ENCODE measurements at places on chromosomes 3 and 15.

GRCh38 chr3:72487078-72487765, 361.0 kb downstream of the SHQ1 start:
- peak; percentile 49 for DNase-seq

DNA sequence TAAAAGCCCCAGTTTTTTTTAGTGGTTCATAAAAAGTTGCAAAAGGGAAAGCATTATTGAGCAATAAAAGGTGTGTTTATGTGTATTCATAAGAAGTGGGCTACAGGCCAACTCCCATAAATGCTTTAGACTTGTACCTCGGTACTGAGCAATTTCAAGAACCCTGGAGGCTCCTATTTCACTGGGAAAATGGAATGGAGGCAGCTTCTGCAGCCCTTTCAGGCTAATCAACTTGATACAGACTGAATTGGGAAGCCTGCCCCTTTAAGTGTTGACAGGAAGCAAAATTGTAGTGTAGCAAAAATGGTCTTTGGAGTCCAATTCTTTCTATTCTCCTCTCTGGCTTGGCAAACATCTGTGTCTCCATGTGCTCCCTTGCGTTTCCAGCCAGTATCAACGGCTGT, 118.8 kb downstream of the ECT2 start:
- DNase-seq: no peak

- no peak for DNase-seq
Measured at GRCh38 chr15:32690941-32691688, 26.7 kb upstream of the GREM1 start.

GRCh38 chr3:117818592-117818991, 1109.0 kb downstream of the TUSC7 start:
- DNase-seq: no peak

DNA sequence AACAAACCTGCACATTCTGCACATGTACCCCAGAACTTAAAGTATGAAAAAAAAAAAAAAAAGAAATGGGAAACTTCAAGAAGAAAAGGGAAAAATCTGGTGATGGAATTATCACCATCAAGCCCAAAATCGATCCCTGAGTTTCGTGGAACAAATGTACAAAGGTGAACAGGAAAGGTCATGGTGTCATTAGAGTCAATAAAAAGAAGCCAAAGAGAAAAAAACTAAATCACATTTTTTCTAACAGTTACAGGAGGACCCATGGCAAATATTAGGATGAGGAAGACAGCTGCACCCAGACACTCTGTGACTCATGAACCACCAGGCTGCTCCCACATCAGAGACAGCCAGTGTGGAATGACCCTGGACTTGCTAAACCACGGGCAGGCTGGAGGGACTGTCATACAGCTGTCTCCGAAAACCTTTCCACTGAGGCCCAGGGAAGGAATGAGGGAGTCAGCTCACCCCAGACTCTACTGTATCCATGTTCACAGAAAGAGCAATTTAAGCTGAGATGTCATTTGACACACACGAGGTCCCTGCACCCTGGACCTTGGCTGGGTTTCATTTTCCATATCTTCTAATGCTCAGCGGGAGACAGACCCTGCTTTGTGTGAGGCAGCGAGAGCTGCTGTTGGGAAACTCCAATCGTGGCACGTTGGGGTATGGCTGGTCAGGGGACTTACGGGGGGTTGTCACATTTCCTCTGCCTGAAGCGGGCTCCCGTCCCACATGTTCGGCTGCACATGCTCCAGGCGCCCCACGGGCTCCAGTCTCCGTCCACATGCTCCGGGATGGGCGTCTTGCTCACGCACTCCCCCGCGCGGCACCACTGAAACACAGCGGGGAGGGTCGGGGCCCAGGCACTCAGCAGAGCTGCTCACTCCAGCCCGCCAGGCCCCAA, 210.2 kb downstream of the ADAMTS17 start:
- DNase-seq: peak; percentile 41

- DNase-seq: no peak
Measured at GRCh38 chr3:30858894-30859389, 35.5 kb downstream of the GADL1 start.

DNA sequence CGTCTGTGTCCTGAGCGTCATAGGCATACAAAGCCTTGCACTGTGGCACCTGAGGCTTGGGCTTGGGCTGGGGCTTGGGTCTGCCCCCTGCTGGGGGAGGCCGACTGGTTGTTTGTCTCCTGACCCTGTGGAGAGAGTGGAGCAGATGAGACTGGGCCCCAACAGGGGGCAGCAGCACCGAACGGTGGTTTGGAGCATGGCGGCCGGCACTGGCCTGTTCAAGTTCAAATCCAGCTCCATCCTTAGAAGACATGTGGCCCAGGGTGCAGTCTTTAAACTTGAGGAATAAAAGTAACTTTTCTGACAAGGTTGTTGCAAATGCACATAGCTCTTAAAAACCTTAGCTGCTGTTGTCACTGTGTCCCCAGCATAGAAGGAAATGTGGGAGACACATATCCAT, 33.3 kb downstream of the CCNB2 start:
- peak; percentile 46 for DNase-seq

DNA sequence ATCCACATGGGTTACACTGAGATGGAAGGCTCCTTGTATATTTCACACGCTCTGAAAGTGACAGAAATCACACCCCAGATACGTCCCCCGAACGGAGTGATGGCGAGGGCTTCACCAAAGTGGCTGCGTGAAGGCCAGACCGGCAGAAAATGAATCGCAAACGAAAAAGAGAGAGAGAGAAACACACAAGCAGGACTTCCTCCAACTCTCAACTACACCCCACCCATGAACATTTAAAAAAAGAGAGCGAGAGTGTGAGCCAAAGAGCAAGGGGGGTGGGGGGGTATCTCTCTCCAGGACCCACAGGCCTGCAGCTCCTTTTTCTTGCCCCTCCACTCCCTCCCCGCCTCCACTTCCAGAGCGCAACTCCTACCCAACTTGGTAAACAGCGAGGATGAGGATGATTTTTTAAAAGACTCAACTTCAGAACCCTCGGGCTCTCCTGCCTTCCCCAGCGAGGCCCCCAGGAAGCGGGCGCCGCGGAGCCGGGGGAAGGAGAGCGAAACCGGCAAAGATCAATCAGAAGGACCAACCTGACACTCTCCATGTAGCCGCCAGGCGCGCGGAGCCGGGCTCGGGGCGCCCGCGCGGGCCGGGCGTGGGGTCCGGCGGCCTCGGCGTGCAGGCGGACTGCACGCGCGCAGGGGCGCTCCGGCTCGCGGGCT, 519.1 kb downstream of the FOXP1 start:
- DNase-seq: no peak

DNA sequence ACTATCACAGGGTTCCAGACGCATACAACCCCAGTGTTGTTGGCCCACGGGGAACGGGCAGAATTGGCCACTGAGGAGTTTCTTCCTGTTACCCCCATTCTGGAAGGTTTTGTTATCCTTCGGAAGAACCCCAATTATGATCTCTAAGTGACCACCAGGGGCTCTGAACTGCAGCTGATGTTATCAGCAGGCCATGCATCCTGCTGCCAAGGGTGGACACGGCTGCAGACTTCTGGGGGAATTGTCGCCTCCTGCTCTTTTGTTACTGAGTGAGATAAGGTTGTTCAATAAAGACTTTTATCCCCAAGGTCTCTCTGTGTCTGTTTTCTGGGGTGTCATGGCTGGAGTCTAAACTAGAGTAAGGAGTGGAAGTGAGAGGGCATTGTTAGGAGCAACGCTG, 5.7 kb upstream of the EIF4G1 start:
- no peak for DNase-seq

- DNase-seq: no peak
Measured at GRCh38 chr3:134827213-134827612, 32.2 kb downstream of the EPHB1 start.

GRCh38 chr15:70337277-70338186, 239.8 kb upstream of the TLE3 start:
- DNase-seq: no peak

GRCh38 chr3:132265028-132265427, 52.2 kb upstream of the ACP3 start:
- no peak for DNase-seq

GRCh38 chr15:66953523-66954229, 111.7 kb upstream of the SMAD3 start:
- no peak for DNase-seq

DNA sequence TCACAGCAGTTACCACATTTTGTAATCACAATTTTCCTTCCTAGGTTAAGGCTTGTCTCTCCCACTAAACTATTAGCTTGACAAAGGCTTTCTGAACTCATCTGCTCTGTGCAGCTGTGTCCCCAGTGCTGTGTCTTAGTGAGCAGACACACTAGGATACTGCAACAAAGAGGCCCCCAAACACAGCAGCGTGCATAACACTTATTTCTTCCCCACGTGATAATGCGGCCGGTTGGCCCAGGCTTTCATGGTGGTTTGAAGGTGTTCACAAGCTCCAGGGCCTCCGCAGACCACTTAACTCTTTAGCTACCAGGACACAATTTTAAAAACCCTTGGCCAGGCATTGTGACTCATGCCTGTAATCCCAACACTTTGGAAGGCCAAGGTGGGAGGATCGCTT, 2.2 kb upstream of the HDAC11 start:
- no peak for DNase-seq

DNA sequence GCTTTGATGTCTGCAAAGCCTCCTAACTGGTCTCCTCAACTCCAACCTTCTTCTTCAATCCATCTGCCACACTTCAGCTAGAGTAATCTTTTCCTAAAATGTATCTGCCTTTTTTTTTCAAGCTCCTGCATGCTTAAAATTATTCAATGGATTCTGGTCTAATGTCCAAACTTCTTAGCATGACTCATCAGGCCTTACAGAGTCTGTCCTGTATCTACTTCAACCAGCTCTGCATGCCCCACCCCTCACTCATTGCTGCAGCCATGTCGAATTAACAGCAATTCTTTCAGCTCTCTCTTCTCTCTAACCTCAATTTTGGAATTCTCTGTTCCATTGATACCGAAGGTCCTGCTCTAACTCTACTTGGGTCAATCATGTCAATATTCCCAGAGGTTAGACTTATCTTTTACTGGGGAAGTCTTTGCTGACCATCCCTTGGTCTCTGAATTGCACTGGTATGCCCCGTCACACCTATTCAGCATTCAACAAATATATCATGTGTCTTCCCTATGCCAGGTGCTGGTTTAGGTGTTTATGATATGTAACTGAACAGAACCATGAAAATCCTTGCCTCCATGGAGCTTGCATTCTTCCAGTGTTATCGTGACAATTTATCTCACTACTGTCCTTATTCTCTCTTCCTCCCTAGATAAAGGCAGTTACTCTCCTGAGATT, 88.5 kb upstream of the NANOGP8 start:
- DNase-seq: no peak

DNA sequence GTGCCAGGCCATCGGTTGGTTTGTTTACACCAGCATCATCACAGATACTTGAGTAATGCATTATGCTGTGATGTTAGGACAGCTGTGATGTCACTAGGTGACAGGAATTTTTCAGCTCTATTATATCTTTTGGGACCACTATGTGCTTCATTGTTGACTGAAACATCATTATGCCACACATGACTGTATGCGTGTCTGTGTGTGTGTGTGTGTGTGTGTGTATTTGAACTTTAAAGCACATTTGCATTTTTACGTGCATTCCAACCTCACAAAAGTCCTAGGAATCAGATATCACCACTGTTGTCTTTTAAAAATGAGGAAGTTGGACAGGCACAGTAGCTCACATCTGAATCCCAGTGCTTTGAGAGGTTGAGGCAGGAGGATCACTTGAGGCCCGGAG, 223.0 kb downstream of the TBL1XR1 start:
- no peak for DNase-seq

DNA sequence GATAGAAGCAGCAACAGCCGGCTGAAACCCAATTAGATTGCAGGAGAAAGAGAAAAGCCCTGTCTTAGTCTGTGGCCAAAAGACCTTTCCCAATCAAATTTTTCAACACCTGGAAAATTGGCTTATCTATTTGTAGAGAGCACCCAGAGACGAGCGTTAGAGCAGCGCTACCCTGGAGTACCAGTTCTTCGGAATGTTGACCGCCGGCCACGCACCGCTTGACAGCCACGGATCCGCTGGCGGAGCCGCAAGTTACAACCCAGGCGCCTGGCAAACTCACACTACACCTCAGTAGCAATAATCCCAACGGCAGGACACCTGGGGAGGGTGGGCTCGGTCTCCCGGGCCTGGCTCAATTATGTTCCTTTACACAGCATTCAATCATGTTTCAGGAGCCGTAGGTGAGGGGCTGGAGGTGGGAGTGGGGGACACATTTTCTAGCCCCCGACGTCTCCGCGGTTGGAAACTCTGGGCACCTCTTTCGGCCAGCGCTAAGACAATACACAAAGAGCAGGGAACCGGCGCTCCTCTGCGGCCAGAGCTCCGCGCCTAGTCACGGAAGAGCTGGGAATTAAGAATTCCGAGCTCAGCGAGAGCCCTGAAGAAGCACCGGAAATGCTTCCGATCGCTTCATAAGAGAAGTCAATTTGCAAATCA, 1.2 kb downstream of the MB21D2 start:
- no peak for DNase-seq

- no peak for DNase-seq
Measured at GRCh38 chr3:185254799-185255198, 950 bp upstream of the EHHADH start.

DNA sequence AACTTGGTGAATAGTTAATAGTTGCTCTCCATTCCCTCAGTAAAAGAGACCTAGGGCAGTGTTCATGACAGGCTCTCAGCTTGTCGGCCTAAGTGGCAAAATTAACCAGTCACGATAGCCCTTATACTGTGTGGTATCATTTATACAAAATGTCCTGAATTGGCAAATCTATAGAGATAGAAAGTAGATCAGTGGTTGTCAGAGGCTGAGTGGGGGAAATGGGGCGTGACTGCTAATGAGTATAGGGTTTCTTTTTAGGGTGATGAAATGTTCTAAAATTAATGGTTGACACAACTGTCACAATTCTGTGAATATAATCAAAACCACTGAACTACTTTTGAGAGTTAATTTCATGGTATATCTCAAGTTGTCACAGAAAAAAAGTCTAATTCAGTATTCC, 20.9 kb downstream of the ARIH1 start:
- no peak for DNase-seq

GRCh38 chr15:70045045-70045444, 52.7 kb downstream of the TLE3 start:
- no peak for DNase-seq

- no peak for DNase-seq
Measured at GRCh38 chr3:30437171-30437601, 169.2 kb upstream of the TGFBR2 start.

- DNase-seq: no peak
Measured at GRCh38 chr3:127039719-127040118, 56.8 kb downstream of the PLXNA1 start.

DNA sequence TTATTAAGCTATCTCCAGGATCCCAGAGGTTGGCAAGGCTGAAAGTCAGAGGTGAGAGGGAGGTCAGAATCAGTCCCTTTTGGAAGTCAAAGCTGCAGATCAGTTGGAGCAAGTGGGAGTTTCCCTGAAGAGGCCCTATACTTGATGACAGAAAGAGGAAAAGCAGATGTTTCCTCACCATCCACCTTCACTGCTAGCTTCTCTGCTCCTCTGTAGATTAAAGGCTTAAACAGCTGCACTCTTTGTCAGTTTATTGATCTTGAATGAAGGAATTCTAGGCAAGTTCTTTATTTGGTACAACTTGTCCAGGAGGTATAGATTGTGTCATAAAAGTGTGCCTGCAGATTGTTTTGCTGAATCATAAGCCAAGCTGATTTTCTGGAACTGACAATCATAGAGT, 408.2 kb upstream of the TGFBR2 start:
- no peak for DNase-seq

All from stimulated activated CD4-positive, alpha-beta T cell treated with anti-CD3 and anti-CD28 coated beads, Interleukin-2, amount 100 ng/mL, for 48 hours (primary cell).